A549 treated with GW870086 at 1 μM for 4 hours (cell line): ENCODE measurements at places on chromosomes 3 and 15. TPM values are rescaled to one million over a fixed set of nuclear protein-coding genes. Genes with fewer than 3 reads are reported as not detected.

Gene RHCG
- total RNA-seq: 40.7 to 52.9 TPM (median 46.6 TPM) in 5 replicates

Gene ANKUB1
- not detected in 5 replicates for total RNA-seq

Gene SLC2A2
- total RNA-seq: not detected in 5 replicates

Gene CRYGS
- 0.38 to 1.4 TPM (median 0.71 TPM) in 5 replicates for total RNA-seq

Gene WDR73
- total RNA-seq: 36.1 to 45.9 TPM (median 39.2 TPM) in 5 replicates

Gene CLDN11
- total RNA-seq: 0.17 to 0.32 TPM (median 0.28 TPM) in 4 of 5 replicates, not detected in the other

Gene MED12L
- 0.33 to 0.69 TPM (median 0.65 TPM) in 5 replicates for total RNA-seq

Gene TRIM71
- 0.03 TPM in 1 of 5 replicates, not detected in the others for total RNA-seq

Gene CYP1A1
- total RNA-seq: 1.1 to 2.3 TPM (median 1.7 TPM) in 5 replicates

Gene IL16
- total RNA-seq: 0.21 TPM in 1 of 5 replicates, not detected in the others

Gene MAPKAPK3
- total RNA-seq: 26.0 to 33.9 TPM (median 29.9 TPM) in 5 replicates

Gene PEAK1
- 4.5 to 9.2 TPM (median 7.7 TPM) in 5 replicates for total RNA-seq

Gene CFAP44
- 1.3 to 2.3 TPM (median 2.0 TPM) in 5 replicates for total RNA-seq

Gene ZCWPW2
- total RNA-seq: not detected in 5 replicates

Gene JMJD7
- 2.3 to 4.4 TPM (median 2.8 TPM) in 5 replicates for total RNA-seq

Gene NOX5
- 0.14 to 0.37 TPM (median 0.22 TPM) in 5 replicates for total RNA-seq

Gene GCNT3
- total RNA-seq: 152 to 158 TPM (median 154 TPM) in 5 replicates

Gene NKIRAS1
- 8.4 to 10.4 TPM (median 8.9 TPM) in 5 replicates for total RNA-seq

Gene WNT5A
- total RNA-seq: 0.42 to 1.1 TPM (median 0.74 TPM) in 5 replicates

Gene GRK7
- not detected in 5 replicates for total RNA-seq

Gene CD86
- total RNA-seq: 0.10 TPM in 1 of 5 replicates, not detected in the others

Gene PIF1
- total RNA-seq: 12.7 to 21.6 TPM (median 16.5 TPM) in 5 replicates

Gene SEMA6D
- not detected in 5 replicates for total RNA-seq

Gene MBD4
- total RNA-seq: 19.4 to 23.9 TPM (median 22.3 TPM) in 5 replicates

Gene TUSC2
- 28.2 to 41.0 TPM (median 36.2 TPM) in 5 replicates for total RNA-seq

Gene GNB4
- 9.7 to 16.0 TPM (median 14.1 TPM) in 5 replicates for total RNA-seq

Gene PPP1R14D
- total RNA-seq: 0.24 to 0.41 TPM in 2 of 5 replicates, not detected in the others

Gene ZBTB11
- 8.5 to 11.9 TPM (median 10.0 TPM) in 5 replicates for total RNA-seq

Gene HHLA2
- total RNA-seq: 0.08 to 0.21 TPM in 2 of 5 replicates, not detected in the others

Gene SLC25A26
- total RNA-seq: 17.7 to 20.2 TPM (median 19.8 TPM) in 5 replicates

Gene SH2D7
- total RNA-seq: not detected in 5 replicates

Gene IGF2BP2
- 8.7 to 12.0 TPM (median 10.8 TPM) in 5 replicates for total RNA-seq

Gene KCNMB3
- 0.95 to 1.5 TPM (median 1.1 TPM) in 5 replicates for total RNA-seq

Gene FETUB
- 0.08 to 0.16 TPM (median 0.14 TPM) in 3 of 5 replicates, not detected in the others for total RNA-seq

Gene SLC15A2
- total RNA-seq: 0.09 to 0.97 TPM (median 0.19 TPM) in 5 replicates

Gene SST
- total RNA-seq: not detected in 5 replicates

Gene PSTPIP1
- total RNA-seq: not detected in 5 replicates

Gene GNAT1
- total RNA-seq: not detected in 5 replicates

Gene DUOXA2
- total RNA-seq: not detected in 5 replicates

Gene SCN5A
- total RNA-seq: 0.53 to 2.6 TPM (median 1.0 TPM) in 5 replicates

Gene MAP2K5
- 9.3 to 10.9 TPM (median 10.1 TPM) in 5 replicates for total RNA-seq

Gene PP2D1
- total RNA-seq: not detected in 5 replicates

Gene POPDC2
- 0.09 to 0.79 TPM (median 0.21 TPM) in 5 replicates for total RNA-seq

Gene CHCHD6
- 16.8 to 23.0 TPM (median 19.4 TPM) in 5 replicates for total RNA-seq

Gene C3orf80
- 1.3 to 1.8 TPM (median 1.4 TPM) in 5 replicates for total RNA-seq

Gene C2CD4B
- 0.23 to 0.64 TPM (median 0.37 TPM) in 5 replicates for total RNA-seq

Gene CEP152
- 2.6 to 4.6 TPM (median 3.7 TPM) in 5 replicates for total RNA-seq

Gene LRRC2
- not detected in 5 replicates for total RNA-seq

Gene UQCC5
- total RNA-seq: 55.5 to 78.7 TPM (median 61.5 TPM) in 5 replicates

Gene GOLGA6D
- total RNA-seq: 0.05 to 0.09 TPM in 2 of 5 replicates, not detected in the others
